M059J (cell line): ENCODE measurements at places on chromosomes 5 and 9.

- DNase-seq = peak; percentile 74
Observed at GRCh38 chr9:107733523-107733894, 243.9 kb upstream of the KLF4 start.

DNA sequence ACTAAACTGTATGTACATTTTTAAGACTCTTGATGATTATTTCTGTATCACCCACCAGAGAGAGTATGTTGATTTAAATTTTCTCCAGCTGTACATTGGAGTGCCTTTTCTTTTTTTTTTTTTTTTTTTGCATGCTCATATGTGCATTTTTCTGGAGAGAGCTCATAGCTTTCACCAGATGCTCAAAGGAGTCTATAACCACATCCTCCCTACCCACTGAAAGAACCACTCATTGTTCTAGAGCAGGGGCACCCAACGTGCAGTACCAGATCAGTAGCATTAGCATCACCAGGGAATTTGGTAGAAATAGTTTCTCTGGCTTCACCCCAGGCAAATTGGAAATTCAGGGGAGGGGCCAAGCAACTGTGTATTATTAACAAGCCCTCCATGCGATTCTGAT lies 53.9 kb upstream of the TMEM171 start:
- peak; percentile 32 for DNase-seq

DNA sequence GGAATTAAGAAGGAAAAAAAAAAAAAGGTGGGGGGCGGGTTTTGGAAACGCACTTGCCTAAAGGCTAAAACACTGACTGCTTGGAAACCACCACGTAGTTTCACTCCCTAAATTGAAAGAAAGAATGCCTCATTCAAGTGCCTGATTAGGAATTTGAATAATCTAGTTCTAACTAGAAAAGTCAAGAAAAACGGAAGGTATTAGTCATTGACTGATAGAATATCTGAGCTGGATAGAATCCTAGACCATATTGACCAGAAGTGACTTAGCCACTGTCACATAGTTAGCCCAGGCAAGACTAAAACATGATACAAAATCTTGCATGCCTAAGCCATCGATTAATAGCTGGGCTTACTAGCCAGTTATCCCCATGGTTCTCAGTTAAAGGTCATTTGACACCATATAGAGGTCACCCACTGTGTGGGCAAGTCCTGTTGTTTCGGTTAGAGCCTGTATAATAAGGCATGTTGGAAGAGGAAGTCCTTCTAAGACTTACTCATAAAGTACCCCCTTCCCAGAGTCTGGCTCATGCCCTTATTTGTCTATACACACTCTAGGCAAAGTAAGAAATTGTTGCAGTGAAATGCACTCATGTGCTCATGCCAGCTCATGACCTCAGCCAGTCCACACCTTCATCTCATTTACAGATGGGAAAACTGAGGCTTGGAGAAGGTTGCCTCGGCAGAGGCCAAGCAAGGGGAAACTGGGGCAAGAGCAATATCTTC lies 40.2 kb downstream of the SH3RF2 start:
- DNase-seq = peak; percentile 84

DNA sequence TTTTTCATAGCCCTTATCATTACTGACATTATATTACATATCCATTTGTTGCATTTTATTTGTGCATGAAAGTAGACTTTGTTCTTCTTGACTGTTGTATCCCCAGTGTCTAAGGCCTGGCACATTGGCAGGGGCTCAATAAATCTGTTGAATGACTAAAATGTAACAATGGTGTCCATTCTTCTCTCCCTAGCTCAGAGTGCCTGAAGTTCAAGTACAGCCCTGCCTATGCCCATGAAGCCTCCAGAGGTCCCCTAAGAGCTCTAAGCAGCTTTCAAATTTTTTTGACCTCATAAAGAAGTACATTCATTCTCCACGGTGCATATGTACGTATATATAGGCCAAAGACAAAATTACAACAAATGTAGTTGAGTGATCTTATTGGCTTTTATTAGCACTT lies 4.2 kb upstream of the BSPRY start:
- DNase-seq = no peak

DNA sequence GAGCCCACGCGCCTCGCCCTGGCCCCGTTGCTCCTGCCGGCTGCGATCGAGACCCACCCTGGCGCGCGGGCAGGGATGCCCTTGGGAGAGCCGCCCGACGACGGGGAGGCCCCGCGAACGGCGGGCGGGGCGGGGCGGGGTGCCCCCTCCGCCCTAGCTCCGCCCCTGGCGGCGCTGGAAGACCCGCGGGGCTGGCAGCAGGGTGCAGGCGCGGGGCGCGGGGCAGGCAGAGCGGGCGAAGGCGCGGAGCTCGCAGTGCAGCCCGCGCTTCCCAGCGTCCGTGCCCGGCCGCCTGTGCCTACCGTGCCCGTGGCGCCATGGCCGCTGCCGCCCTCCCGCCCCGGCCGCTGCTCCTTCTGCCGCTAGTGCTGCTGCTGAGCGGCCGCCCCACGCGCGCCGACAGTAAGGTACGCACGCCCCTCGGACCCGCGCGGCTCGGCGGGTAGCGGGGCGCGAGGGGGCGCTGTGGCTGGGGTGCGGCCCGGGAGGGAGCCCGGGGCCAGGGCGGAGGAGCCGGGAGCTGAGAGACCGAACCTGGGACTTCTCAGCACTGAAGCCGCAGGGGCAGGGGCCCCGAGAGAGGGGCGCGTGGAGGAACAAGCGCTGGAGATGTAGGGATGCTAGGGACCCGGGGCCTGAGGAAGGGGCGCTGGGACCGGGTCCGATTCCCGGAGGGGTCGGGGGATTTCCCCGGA lies at the start of gene OLFML2A:
TSS of gene OLFML2A (plus strand) at position 180 of the 695 bp plus-strand sequence. CDS start at position 318, 138 bp downstream.
- DNase-seq = peak; percentile 31

DNA sequence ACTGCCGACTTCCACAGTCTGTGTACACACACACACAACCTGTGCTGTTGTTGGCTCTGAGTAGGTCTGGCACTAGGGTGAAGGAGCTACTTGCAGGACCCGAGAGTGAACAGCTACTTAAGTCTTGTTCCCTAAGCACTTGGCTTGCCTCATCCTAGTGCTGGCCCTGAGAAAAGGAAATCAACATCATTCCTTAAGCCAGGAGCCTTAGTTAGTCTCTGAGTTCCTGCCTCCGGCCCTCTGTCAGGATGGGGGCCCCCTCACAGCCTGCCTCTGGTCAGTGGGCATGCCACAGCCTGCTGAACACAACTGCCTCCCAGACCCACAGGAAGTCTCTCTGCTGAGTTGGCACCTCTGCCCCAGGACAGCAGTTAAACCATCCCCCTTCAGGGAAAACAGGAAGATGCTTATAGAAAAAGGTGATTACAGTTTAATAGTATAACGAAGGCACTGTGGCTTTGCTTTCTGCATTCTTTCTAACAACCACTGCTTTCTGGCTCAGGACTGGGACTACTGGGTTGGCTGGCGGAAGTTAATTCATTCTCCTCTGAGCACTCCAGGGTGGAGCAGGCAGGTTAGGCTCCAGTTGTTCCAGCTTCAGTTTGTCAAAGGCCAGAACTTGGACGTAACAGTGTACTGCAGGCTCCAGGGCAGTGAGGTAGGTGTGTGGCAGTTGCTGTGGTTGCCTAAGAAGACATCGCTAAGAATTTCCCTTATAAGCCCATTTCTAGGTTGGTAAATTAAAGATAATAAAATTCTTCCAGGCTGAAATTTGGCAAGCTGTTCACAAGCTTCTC lies 2.8 kb downstream of the MAMDC2 start:
- DNase-seq = peak; percentile 78

- DNase-seq = peak; percentile 41
Observed at GRCh38 chr5:173281910-173282309, 46.3 kb downstream of the STC2 start.

- no peak for DNase-seq
Observed at GRCh38 chr5:73197637-73198257, 24.8 kb downstream of the TMEM174 start.

GRCh38 chr5:81750308-81751008 lies 439 bp downstream of the SSBP2 start:
- DNase-seq = no peak

DNA sequence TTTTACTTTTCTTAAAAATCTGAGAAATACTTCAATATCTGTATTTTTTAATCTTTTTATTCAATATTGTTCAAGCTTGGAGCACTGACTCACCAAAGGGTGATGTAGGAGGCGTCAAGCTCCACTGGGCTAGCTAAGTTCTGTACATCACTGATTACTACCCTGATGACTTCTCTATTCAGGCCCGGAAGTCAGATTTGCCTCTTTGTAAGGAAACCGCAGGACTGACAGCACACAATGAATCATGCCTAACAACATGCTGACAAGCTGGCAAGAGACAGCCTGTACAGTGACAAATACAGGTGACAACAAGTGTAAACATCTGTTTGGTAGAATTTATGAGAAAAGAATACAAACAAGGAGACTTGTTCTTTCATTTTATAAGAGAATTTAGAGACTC lies 627.9 kb upstream of the RORB start:
- peak; percentile 85 for DNase-seq

GRCh38 chr5:174409070-174409469 lies 315.3 kb upstream of the MSX2 start:
- DNase-seq = no peak

GRCh38 chr5:28397502-28397941 lies 1359.1 kb upstream of the CDH9 start:
- peak; percentile 85 for DNase-seq

DNA sequence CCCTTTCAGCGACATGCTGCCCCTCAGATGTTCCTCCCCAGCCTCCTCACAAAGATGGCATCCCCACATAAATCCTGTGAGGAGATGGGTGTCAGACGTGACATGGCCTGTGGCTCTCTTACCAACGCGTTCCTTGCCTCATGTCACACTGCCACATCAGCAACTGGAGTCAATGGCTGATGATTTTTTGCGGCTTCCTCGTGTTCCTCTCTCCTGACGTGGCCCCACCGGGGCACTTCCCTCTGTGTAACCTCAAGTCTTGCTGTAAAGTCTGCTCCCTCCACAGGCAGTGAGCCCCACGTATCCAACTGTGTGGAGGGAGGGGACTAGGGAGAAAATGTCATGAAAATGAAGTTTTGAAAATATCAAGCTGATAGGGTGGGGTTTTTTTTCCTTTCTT lies 53.2 kb upstream of the SHISAL2B start:
- DNase-seq = peak; percentile 15

- DNase-seq = no peak
Observed at GRCh38 chr5:97728920-97729319, 545.9 kb upstream of the RIOK2 start.

GRCh38 chr5:109483395-109483971 lies 73.7 kb upstream of the PJA2 start:
- no peak for DNase-seq

- DNase-seq = no peak
Observed at GRCh38 chr9:116381350-116381749, 227.8 kb downstream of the PAPPA start.

DNA sequence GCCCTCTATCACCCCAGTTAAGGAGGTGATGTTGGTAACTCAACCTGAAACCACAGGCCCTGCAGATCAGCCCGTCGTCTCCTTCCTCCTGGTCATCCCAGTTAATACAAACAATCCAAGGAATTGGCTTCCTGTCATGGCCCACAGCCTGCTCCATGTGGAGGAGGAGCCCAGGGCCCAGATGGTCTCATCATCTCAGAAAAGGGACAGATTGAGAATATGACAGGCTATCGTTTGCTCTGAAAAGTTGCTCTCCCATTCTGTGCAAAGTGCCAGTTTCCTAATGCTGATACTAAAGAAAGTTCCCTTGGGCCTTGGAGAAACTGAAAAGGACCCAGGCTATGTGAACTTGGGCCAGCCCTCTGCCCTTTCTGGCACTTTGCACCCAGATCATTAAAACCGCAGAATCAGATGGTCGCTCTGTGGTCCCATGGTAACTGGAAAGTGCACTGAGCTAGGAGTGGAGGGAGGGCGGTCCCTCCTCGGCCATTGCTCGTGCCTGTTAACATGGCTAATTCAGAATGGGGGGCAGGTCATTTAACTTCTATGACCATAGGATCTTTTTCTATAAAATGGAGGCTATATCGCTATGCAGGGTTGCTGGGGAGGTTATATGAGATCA lies 675 bp upstream of the SPAAR start:
- DNase-seq = no peak

- no peak for DNase-seq
Observed at GRCh38 chr9:127866535-127866934, 10.9 kb downstream of the AK1 start.

GRCh38 chr9:92270511-92270910 lies 23.0 kb downstream of the IARS1 start:
- no peak for DNase-seq
